HS-27A (cell line): ENCODE measurements at places on chromosomes 7 and 10.

DNA sequence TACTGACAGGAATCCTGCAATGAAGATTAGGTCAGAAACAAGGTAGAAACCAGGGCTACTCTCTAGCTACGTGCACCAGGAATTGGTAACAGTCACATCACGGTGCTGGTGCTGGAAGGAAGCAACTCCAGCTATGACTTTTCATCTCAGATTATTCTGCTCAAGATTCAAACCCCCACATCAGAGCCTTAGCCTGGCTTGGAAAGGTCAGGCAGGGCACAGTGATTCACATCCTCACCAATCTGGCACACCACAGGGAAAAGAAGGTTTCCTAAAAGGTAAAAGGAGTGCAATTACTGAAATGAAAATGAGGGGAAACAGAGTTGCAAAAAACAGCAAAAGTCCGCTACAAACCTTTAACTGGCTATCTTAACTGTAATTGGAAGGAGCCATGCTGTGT is 240.2 kb upstream of the NPSR1 start:
- DNase-seq, result no peak

DNA sequence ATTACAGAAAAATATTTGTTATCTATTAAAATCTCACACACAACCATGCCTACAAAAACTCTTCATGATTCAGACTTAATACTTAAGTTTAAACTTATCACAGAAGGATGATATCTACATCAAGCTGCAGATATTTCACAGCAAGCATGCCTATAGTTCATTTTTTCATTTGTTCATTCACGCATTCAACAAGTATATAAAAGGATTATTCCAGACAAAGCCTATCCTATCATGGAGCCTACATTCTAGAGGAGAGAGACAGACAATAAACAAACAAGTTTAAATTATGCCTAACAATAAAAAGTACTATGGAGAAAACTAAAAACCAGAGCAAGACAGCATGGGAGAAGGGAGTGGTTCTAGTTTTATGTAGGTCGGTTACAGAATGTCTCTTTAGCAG is 10.9 kb downstream of the TRDMT1 start:
- DNase-seq, result no peak

GRCh38 chr7:84746353-84746752 is 440.5 kb downstream of the SEMA3D start:
- DNase-seq, result no peak

- DNase-seq, result peak; percentile 72
Measured at GRCh38 chr7:130489140-130489983, 2.5 kb upstream of the MEST start.

GRCh38 chr10:19480353-19480752 is 335.9 kb upstream of the PLXDC2 start:
- no peak for DNase-seq

- DNase-seq, result no peak
Measured at GRCh38 chr7:7351832-7352231, 169.5 kb downstream of the C1GALT1 start.

DNA sequence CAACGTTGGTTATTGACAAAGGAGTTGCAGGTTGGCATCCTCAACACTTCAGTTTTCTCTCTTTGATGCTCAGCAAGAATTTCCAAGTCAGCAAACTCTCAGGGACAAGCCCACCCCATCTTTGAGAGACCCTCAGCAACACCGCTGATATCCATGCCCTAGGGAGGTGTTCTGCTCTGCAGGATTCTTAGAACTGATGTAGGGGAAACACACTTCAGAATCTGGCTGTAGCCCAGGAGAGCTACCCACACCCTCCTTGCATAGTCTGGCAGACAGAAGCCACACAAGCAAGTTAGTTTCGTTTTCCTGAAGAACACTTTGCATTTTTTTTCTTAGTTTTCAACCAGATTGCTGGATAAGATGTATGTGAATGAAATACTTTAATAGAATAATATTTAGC is 822 bp downstream of the SAMD9L start:
- no peak for DNase-seq

DNA sequence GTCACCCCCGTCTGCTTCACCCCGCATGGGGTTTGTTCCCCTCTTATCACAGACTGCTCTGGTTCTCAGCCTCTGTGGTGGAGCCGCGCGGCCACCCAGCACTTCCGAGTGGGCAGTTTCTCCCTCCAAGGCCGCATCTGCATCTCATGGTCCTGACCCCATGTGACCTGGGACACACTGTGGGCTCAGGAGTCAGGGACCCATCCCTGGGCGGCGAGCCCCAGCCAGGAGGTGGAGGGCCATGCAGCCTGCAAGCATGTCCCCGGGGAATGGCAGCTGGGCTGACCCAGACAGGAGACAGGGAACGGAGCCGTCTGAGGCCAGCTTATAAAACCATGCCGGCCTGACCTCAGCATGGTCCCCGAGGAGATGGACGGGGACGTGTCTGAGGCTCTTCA is 25.2 kb upstream of the TTYH3 start:
- DNase-seq, result no peak

DNA sequence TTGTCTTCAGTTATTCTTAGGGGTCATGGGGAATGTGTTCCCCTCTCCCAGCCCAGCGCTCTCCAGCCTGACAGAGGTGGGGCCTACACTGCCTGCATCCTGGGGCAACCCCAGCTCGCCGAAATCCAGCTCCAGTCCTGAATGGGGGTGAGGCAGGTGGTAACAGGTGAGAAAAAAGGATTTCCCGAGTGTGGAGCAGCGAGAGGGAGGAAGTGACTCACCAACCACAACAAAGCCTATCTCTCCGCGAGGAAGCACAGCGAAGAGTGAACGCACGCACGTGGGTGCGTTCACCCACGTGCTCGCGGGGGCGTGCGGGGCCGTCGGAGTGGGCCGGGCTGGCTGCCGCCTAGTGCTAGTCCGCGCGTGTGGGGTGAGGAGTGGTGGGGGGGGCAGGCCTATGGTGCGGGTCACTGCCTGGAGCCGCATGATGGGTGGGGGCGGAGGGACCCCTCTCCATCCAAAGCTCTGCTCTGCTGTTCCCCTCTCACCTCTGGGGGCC is 855 bp upstream of the PALD1 start:
- no peak for DNase-seq

GRCh38 chr7:131075406-131075805 is 252.3 kb upstream of the MKLN1 start:
- DNase-seq, result no peak

DNA sequence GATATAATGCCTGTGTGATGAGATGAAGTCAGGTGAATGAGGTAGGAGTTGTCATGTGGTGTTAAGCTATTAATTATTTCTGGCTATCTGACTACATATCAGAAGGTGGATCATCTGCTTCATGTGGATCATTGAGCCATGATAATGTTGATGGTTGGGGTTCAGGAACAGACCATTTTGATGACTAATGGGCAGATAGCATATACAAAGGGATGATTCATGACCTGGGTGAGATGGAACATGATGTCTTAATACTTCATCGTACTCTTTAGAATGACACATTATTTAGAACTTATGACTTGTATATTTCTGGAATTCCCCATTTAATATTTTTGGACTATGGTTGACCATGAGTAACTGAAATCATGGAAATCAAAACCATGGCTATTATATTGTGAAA is 155.1 kb downstream of the OR13A1 start:
- no peak for DNase-seq

DNA sequence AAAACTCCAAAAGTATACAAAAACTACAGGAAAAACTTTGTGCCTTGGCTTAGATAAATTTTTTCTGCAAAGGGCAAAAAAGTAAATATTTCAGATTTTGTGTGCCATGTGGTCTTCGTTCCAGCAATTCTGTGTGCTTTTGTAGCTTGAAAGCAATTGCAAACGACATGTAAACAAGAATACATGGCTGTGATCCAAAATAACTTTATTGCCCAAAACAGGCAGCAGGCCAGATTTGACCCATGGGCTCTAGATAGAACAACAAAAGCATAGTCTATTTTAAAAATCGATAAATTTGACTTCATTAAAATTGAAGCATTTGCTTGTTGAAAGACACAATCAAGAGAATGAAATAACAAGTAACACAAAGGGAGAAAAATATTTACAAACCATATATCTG is 336.6 kb downstream of the HPSE2 start:
- no peak for DNase-seq

DNA sequence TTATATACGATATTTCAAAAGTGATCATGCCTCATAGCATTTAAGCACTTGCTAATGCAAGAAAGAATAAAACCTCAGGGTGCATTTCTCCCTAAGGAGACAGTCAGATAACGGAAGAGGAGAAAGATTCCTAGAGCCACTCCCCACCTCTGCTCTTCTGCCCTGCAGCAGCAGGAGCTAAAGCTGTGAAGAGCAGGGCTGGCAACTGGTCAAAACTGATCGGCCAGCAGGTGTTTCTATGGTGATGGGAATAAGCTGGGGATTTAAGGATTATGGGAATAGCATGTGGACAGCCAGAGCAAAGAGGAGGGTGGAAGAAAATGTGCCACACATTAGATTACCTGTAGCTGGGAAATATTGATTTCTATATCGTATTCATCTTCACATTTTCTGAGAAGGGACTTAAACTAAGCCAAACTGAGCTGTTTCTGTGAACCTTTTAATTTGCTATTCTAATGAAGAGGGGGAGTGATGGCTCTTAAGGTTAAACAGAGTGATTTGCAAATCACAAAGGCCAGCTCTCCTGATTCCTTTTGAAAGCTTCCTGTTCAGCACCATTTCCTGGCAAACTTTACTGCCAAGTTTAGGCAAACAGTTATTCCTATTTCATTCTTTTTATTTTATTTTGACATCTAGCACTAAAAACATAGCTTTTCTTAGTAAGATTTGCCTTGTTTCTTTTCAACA is 268.9 kb upstream of the PFKP start:
- DNase-seq, result no peak

GRCh38 chr10:34524369-34525091 is 290.6 kb downstream of the PARD3 start:
- DNase-seq, result no peak

GRCh38 chr7:2172311-2173188 is 60.2 kb downstream of the MAD1L1 start:
- peak; percentile 31 for DNase-seq

DNA sequence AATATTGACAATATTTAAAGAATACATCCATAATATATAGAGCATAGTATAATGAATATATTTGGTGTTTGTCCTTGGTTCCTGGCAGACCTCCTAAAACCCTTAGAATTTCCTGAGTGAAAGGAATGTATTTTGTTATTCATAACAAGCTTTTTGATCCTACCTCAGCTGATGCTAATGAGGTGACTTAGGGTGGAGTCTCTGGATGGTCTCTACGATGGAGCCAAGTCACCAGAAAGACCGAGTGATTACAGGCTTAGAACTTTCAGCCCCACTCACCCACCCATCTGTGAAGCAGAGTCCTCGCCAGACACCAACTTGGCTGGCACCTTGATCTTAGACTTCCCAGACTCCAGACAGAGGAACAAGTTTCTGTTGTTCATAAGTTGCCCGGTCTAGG is 35.9 kb downstream of the UPF2 start:
- no peak for DNase-seq

DNA sequence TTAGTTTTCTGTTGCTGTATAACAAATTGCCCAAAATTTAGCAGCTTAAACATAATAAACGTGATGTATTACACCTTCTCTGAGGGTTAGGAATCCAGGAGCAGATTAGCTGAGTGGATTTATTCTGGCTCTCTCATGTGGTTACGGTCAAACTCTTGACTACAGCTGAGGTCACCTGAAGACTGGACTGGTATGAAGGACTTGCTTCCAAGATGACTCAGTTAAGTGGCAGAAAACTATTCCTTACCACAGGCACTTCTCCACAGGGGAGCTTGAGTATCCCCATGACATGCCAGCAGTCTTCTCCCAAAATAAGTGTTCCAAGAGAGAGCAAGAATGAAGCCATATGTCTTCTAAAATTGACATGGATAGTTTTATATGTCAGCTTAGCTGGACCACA is 957.2 kb upstream of the GHITM start:
- no peak for DNase-seq

- DNase-seq, result no peak
Measured at GRCh38 chr10:116691635-116692034, 50.7 kb downstream of the HSPA12A start.
